ENCODE measurements at places on chromosomes 3 and 15. TPM values are rescaled to one million over a fixed set of nuclear protein-coding genes. Genes with fewer than 3 reads are reported as not detected.

- no peak for DNase-seq
These were observed 3.6 kb upstream of the DAZL start for GRCh38 chr3:16608816-16609215.

GRCh38 chr3:4584456-4585249 lies 91.5 kb downstream of the ITPR1 start:
- peak; percentile 78 for DNase-seq

The MITF gene
- polyA plus RNA-seq: 4.3 TPM

The TRA2B gene
- 182 TPM for polyA plus RNA-seq

DNA sequence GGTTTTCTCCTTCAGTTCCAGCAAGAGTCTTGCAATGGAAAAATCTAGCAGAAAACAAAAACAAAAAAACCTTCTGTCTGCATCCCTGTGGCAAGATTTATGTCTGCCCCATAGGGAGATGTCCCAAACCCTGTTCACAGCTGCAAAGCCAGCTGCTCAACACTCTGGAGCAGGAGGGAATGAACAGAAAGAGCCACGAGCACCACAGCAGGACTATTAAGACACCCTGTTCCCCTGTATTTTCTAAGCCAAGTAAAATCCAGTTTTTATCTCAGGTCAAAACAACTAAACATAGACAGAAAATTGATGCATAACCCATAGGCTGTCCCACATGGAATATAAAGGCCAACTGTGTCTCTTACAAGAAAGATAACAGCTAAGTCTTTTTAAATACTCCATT lies 357.9 kb downstream of the LSAMP start:
- DNase-seq: peak; percentile 36

GRCh38 chr15:39360452-39360851 lies 220.4 kb upstream of the THBS1 start:
- peak; percentile 42 for DNase-seq

DNA sequence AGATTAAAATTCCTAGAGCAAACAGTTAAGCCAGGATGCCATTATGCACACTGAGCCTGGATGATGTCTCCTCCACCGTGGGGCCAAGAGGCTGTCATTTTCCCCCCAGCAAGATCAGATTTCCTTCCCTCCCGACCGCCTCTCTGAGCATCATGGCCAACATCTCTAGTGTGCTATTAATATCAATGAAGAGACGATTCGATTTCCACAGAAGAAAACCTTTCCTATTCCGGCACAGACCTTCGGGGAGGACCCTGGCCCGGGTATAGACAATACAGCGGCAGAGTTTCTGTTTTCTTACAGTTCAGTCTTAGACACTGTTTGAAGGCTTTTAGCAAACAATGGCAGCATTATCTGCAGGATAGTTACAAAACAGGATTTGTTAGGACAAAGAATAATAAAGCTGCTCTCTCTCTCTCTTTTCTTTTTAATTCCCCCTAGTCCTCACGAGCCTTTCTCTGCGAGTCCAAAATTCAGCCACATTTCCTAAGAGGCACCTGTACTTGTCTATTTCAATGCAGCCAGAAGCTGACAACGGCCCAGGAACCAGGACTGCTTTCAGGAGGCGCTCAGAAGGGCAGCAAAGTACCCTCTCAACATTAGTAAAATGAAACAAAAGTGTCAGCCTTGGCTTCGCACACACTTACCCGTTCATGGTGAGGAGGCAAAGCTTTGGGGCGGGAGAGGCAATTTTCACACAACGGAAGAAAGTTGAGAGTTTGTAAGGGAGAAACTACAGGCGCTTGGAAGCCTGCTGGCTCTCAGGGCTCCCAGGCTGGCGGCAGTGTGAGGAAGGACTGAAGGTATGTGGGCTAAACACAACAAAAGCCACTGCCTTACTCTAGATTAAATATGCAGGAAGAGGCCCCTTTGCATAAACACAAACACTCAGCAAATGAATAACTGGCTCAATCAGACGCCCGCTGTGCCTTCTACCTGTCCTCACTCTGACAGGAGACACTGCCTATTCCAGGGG lies 278.0 kb downstream of the FOXP1 start:
- DNase-seq: peak; percentile 86

DNA sequence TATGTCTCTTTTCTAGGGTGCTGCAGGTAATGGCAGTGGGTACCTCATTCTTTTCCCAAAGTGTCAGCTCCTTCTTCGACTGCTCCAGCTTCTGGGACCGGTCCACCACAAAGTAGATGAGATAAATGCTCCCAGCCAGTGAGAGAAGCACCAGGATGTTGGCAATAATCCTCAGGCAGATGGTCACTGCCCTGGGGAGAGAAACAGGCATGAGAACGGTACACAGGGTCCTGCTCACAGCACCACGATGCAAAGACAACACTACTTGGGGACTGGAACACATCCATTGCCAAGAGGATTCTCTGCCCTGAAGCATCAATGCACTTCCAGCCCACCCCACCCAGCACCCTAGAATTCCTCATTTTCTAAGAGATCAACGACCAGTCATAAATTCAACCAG lies 22.4 kb downstream of the TMC3 start:
- DNase-seq: no peak

GRCh38 chr3:126129398-126129891 lies 45.5 kb upstream of the SLC41A3 start:
- DNase-seq: no peak

DNA sequence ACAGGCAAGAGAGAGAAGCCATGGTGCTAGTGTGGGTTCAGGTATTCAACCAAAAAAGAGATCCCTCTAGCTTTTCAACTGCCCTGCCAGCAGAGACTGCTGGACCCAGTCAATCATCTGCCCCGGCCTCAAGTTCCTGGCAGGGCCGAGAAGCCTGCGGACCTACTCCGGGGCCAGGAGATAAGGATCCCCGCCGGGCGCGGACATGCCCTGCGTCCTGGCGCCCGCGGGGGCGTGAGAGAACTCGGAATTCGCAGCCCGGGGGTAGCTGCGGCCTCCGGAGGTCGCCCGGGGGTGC lies 821 bp upstream of the MAGI1 start:
- DNase-seq: no peak

DNA sequence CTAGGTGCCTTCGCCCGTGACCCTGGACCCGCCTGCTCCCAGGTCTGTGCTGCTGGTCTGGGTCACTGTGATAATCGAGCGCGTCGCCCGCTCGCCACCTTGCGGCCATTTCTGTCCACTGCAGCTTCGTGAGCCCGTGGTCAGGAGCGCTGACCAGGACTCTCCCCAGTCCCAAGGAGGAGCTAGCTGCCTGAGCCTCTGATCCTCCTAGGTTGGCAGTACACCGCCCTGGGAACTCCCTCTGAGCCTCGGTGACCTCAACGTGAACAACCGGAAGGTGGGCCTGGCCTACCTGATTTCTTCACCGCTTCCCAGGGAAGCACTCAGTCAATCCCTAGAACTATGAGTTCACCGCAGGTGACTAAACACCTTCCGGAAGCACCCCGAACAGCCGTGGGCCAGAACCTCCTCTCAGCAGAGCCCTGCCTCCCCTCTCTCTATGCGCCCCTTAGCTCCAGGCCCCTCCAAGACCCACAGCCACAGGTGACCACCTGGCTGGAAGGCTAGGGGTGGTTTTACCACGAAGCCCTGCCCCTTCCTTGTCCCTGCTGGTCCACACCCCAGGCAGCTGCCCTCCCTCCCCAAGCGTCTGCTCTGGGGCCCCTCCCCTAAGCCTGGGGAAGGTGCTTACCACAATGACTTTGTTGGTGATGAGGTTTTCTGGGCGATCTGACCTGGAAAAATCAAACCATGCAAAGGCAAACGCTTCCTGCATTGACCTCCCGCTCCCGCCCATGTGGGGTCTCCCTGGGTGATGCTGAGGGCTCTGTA lies 9.7 kb downstream of the PLA2G4D start:
- peak; percentile 27 for DNase-seq

GRCh38 chr15:58257776-58258325 lies 119.7 kb downstream of the AQP9 start:
- DNase-seq: no peak

DNA sequence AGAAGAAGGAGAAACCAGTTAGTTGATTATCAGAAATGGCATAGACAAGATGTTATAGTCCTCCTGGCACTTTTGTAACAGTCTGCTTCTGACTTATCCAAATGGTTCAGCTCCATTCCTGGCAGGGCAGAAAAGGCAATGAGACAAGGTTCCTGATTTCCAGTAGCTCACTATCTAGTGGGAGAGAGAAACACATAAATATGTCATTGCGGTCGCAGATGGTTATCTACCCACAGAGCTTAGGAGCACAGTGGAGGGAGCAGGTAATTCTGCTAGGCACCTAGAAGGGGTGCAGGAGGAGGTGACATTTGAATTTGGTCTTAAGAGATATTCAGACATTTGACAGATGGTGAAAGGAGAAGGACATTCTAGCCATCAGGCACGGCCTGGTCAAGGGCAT lies 78.1 kb downstream of the TAMM41 start:
- DNase-seq: no peak

The MYD88 gene
- polyA plus RNA-seq: 19.2 TPM

The FANCD2OS gene
- not detected for polyA plus RNA-seq

GRCh38 chr3:170383567-170383966 lies 26.1 kb downstream of the SKIL start:
- DNase-seq: no peak

- no peak for DNase-seq
These were observed 42.6 kb upstream of the NANOGP8 start for GRCh38 chr15:35127717-35128116.

DNA sequence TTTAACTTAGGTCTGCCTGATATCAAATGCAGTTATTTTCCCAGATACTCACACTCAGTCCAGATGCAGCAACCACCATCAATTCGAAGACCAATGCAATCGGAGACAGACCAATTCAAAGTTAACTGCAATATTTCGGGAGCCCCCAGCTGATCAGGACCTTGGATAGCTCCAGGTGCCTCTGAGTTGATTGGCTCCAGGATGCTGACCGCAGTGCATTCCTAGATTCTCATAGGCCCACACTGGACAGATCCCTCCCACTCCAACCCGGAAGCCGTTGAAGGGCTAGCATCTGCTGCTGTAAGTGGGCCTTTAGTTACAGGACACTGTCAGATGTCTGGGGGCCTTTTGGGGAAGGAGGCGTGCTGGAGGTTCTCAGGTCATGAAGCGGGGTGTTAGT lies 89.5 kb upstream of the ATP2B2 start:
- peak; percentile 81 for DNase-seq

The CCR5 gene
- polyA plus RNA-seq: 0.35 TPM

The SMCO1 gene
- polyA plus RNA-seq: 1.5 TPM

GRCh38 chr3:127688022-127688415 lies 15.3 kb downstream of the ABTB1 start:
- no peak for DNase-seq

- DNase-seq: no peak
These were observed 110.9 kb upstream of the THRB start for GRCh38 chr3:24605511-24606028.

The CHRM5 gene
- 0.03 TPM for polyA plus RNA-seq

GRCh38 chr3:186538779-186539178 lies 5.4 kb downstream of the CRYGS start:
- DNase-seq: no peak

The DLEC1 gene
- 0.22 TPM for polyA plus RNA-seq

GRCh38 chr3:113058188-113058587 lies 67.4 kb downstream of the GTPBP8 start:
- no peak for DNase-seq

The NR1I2 gene
- 0.34 TPM for polyA plus RNA-seq

DNA sequence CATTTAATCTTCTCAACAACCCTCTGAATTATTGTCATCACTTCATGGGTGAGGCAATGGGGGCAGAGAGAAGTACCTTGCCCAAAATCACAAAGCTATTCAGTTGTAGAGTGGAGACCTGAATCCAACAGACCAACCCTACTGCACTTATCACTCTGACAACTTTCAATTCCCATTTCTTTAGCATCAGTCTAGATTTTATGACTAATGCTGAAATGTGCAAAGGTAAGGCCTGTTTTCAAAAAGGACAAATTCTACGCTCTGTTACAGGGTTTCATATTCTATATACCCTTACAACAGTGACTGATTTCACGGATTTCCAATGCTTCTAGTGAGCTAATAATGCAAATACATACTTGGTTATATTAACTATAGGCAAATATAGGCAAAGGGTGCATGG lies 286.0 kb downstream of the ADAMTS17 start:
- DNase-seq: no peak

- DNase-seq: no peak
These were observed 17.7 kb downstream of the SEC62 start for GRCh38 chr3:169984292-169984691.

The TUSC7 gene
- not detected for polyA plus RNA-seq

DNA sequence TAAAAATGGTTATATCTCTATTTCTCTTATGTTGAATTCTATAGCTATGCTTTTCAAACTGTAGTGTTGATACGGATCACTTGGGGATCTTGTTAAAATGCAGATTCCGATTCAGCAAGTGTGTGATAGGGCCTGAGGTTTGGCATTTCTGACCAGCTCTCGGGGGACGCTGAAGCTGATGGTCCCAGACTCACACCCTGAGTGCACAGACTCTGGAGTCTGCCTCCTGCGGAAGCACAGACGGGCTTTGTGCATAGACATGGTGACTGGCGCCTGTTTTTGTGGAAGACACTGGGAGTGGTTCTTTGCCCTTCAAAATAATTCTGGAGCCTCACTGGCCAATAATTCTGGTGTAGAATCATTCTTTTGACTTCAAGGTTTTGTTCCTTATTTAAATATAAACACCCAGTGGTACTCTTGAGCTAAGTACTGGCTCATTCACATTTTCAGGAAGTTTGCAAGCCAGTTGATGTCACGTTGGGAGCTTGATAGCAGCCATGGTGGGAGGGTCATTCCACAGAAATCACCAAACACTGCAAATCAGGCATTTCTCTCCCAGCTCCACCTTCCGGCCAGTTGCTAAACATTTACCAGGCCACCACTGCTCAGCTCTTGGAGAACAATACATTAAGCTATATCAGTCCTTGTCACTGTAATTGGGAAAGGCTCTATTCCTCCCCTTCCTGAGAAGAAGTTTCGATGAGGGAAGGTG lies 19.2 kb downstream of the CLDN11 start:
- no peak for DNase-seq

DNA sequence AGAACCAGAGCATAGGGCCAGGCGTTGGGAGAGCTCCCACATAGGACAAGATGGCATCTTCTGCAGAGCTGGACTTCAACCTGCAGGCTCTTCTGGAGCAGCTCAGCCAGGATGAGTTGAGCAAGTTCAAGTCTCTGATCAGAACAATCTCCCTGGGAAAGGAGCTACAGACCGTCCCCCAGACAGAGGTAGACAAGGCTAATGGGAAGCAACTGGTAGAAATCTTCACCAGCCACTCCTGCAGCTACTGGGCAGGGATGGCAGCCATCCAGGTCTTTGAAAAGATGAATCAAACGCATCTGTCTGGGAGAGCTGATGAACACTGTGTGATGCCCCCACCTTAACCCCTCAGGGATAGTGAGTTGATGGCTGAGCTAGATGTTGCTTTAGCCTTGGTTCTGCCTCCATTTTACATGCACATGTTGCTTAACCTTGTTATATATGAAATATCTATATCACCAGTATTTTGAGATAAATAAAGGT lies at the start of gene PYDC2:
PYDC2 (plus strand) TSS at position 51 of the 483 bp plus-strand sequence; CDS start at position 51, 0 bp downstream.
- no peak for DNase-seq

The CYP8B1 gene
- 0.12 TPM for polyA plus RNA-seq

The ZIC4 gene
- 16.3 TPM for polyA plus RNA-seq

The CACNA2D3 gene
- 1.0 TPM for polyA plus RNA-seq

GRCh38 chr3:171672124-171672523 lies 138.2 kb downstream of the PLD1 start:
- no peak for DNase-seq

The KLF15 gene
- 0.83 TPM for polyA plus RNA-seq
